ENCODE measurements at places on chromosomes 6 and 20. TPM values are rescaled to one million over a fixed set of nuclear protein-coding genes. Genes with fewer than 3 reads are reported as not detected.

TBXT gene
- total RNA-seq = not detected

FKBP1A gene
- 102 TPM for total RNA-seq

EPHA7 gene
- total RNA-seq = 2.3 TPM

OR2H2 gene
- total RNA-seq = not detected

GABRR2 gene
- total RNA-seq = 0.79 TPM

TRIM26 gene
- 18.9 TPM for total RNA-seq

BCAS1 gene
- 3.4 TPM for total RNA-seq

COL19A1 gene
- total RNA-seq = 2.3 TPM

C20orf96 gene
- 4.6 TPM for total RNA-seq

ZNF334 gene
- total RNA-seq = 7.6 TPM

EEF1A2 gene
- 38.5 TPM for total RNA-seq

CYP24A1 gene
- total RNA-seq = 1.3 TPM

SLC17A4 gene
- not detected for total RNA-seq

AK9 gene
- 5.8 TPM for total RNA-seq

SNAP25 gene
- 3.5 TPM for total RNA-seq

TFAP2D gene
- not detected for total RNA-seq

KIF25 gene
- total RNA-seq = not detected

OPN5 gene
- not detected for total RNA-seq

RAD21L1 gene
- not detected for total RNA-seq

SDC4 gene
- total RNA-seq = 48.8 TPM

All from skin of body (tissue), 3 donors.